ENCODE measurements at places on chromosomes 1 and 21. TPM values are rescaled to one million over a fixed set of nuclear protein-coding genes. Genes with fewer than 3 reads are reported as not detected.

DNA sequence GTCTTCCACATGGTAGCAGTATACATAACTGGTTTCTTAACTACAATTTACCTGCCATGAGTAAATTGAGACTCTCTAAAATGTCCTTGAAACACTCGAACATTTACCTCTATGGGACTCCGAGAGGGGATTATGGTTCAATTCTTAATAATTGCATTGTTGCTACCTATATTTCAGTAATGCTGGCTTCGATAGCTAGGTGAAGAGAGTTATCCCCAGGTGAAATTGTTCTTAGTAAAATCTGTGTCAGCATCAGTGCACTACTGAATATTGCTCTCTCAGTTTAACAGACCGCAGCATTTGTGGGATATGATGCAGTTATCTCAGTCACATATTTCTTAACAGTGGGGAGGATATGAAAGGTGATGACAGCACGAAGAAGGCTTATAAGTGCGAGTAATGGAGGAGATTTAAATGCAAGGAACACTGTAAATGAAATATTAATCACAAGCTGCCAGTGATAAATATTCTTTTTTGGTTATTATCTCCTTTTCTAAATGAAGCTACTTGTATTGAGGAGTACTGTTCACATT lies 801.9 kb downstream of the BRINP3 start:
- DNase-seq: no peak
- H3K36me3 ChIP-seq: no peaks in the 10 kb centered on the region
- H3K4me3 ChIP-seq: no peak overlapping the region
- H3K27ac ChIP-seq: no peak overlapping the region
- no peaks in the 10 kb centered on the region for H3K27me3 ChIP-seq
- no peaks in the 10 kb centered on the region for H3K4me1 ChIP-seq

Gene PEF1
- total RNA-seq: 66.2 TPM

GRCh38 chr1:47803815-47804501 lies 193.2 kb downstream of the TRABD2B start:
- no peaks in the 10 kb centered on the region for H3K4me1 ChIP-seq
- H3K4me3 ChIP-seq: no peak overlapping the region
- no peak for DNase-seq
- H3K27me3 ChIP-seq: peaks cover 6% of the 10 kb centered on the region

- H3K4me1 ChIP-seq: no peaks in the 10 kb centered on the region
- H3K27ac ChIP-seq: no peak overlapping the region
- no peaks in the 10 kb centered on the region for H3K27me3 ChIP-seq
- DNase-seq: no peak
- no peaks in the 10 kb centered on the region for H3K36me3 ChIP-seq
- no peak overlapping the region for H3K4me3 ChIP-seq
Measured at GRCh38 chr1:80523861-80524260, 1276.9 kb upstream of the ADGRL2 start.

All from HFFc6 (cell line).